Osteoblast (primary cell): ENCODE measurements at places on chromosomes 11 and 22. TPM values are rescaled to one million over a fixed set of nuclear protein-coding genes. Genes with fewer than 3 reads are reported as not detected.

VEGFB gene
- 37.6 and 41.5 TPM in 2 replicates for total RNA-seq

OR10W1 gene
- total RNA-seq, result not detected in 2 replicates

OR10V1 gene
- total RNA-seq, result not detected in 2 replicates

DNA sequence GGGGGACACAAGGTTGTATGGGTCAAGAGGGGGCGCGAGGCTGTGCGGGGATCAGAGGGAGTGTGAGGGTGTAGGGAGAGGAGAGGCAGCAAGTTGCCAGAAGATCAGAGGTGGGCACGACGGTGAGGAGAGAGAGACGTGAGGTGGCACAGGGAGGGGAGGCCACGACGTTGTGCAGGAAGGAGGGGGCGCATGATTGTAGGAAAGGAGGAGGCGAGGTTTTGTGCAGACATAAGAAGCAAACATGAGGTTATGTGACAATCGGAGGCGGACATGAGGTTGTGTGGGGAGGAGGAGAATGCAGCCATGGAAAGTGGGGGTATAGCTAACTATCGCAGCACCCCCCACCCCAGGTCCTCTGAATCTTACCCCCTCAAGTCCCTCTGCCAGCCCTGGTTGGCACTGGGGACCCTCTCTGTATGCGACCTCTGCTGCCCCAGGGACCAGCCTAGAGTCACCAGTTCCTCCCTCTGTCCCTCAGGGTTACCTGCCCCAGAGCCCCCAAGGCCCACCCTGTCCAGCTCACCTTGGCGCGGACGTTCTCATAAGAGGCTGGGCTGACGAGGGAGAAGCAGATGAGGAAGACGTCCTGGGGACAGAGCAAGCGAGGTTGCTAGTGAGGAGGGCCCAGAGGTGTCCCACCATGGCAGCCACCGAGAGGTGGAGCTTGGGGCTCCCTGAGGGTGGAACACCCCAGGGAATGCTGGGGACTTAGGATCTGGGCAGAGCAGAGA, 12.5 kb downstream of the RAC2 start:
- peak; percentile 35 for DNase-seq

DNA sequence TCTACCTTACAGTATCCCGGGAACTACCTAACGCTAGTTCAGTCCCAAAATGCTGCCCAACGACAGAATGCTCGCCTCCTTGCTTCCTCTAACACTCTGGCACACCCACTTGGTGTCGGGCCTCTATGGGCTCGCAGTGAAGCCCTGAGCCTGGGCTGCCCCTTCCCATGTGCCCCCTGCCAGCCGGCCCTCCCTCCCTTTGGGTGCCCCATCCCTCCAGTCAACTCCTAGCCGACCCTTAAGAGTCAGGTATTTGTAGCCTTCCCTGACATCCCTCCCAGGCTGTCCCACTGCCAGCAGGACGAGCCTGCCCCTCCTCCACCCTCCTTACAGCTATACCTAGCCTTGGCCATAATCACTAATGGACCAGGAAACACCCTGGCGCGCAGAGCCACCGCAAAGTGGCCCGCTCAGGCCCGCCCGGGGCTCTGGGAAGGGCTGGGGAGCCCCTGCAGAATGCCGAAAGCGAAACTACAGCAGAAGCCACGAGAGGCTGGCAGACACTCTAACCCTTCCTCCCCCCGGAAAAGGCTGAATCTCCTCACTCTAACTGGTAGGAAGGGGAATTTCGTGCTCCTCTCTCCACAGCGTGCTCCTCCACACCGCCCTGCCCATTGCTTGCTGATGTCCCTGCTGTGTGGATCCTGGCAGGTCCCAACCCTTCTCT, 8.2 kb downstream of the CBX7 start:
- peak; percentile 98 for DNase-seq

DNA sequence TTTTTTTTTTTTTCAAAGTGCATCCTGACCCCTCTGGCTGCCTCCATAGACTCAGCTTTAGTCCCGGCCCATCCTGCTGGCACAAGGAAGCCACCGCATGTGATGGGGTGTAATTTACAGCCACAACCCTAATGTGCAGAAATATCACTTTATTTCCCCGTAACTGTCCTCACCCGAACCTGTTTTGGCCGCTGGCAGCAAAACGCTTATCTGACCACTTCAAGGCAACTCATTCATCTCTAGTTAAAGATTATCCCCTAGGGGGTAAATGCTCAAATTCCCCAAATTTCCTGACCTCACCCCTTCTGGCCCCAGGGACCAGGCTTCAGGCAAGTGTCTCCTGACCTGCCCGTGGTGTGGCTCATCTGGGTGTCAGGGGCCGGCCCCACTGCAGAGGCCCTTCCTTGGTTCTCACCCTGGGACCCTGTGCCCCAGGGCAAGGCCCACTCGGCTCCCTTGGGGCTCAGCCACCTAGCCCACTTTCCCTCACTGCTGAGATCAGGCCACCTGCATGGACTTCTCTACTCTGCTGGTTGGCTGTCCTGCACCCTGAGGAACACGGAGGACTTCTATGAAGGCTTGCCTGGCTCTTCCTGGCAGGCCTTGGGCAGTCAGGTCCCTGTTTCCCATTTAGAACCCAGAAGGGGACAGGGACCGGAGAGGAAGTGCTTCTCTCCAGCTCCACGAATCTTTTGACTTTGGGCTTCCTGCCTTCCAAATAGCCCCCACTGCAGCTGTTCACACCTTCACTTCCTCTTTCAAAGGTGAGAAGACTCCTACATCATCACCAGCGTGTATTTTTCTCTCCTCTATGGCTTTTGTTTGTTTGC, 53.3 kb downstream of the WNT11 start:
- peak; percentile 79 for DNase-seq

DNA sequence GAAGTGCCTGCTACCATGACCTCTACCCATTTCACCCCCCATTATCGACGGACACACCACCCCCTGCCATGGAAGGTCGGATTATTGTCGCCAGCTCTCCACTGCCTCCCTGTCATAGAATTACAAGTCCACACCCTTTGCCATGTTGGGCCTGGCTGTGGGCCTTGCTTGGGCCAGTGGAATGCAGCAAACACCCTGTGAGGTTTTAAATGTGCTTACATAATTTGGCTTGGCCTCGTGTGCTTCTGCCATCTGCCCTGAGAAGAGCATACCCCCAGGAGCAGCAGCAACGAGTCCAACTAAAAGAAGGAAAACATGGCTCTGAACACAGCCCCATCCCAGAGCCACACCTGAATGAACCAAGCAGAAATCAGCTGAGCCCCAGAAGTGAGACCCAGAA, 94.1 kb upstream of the PRDM11 start:
- no peak for DNase-seq

DNA sequence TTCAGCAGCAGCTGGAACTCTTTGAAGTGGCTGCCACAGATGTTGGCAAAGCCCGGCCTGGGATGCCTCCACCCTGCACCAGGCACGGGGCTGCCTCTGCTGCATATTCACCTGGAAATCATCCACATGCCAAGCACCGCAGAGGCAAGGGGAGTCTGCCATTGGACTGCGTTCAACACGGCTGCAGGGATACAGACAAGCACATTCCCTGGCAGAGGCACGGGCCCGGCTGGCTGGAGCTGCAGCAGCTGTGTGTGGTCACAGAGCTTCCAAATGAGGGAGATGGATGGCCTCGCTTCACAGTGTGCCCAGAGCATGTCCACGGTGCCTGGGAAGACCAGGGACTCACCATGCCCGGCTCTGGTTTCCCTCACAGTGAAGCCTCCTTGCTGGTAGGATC, 1378.9 kb downstream of the TBC1D22A start:
- no peak for DNase-seq

GRCh38 chr11:65121447-65121864, 478 bp downstream of the FAU start:
- peak; percentile 89 for DNase-seq

DNA sequence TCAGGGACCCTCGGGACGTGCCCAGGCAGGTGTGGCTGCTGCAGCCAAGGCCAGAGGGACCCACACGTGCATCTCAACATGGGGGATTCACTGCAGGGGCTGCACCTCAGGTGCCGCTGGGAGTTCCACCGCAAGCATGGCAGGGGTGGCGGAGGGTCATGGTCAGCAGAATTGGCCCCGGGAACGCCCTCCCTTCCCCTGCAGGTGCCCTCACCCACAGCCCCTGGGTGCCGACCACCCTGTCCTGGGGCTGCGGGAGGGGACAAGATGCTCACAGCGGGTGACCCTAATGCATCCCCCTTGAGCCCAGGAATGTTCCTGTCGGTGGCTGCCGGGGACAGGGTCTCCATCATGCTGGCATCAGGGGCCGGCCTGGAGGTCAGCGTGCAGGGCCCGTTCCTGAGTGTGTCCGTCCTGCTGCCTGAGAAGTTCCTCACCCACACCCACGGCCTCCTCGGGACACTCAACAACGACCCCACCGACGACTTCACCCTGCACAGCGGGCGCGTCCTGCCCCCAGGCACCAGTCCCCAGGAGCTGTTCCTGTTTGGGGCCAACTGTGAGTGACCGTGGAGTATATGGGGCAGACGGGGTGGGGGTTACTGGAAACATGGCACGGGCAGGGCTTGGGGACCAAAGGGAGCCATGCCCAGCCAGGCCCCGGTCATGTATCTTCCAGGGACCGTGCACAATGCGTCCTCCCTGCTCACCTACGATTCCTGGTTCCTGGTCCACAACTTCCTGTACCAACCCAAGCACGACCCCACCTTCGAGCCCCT, 5.8 kb downstream of the SUSD2 start:
- peak; percentile 84 for DNase-seq

DNA sequence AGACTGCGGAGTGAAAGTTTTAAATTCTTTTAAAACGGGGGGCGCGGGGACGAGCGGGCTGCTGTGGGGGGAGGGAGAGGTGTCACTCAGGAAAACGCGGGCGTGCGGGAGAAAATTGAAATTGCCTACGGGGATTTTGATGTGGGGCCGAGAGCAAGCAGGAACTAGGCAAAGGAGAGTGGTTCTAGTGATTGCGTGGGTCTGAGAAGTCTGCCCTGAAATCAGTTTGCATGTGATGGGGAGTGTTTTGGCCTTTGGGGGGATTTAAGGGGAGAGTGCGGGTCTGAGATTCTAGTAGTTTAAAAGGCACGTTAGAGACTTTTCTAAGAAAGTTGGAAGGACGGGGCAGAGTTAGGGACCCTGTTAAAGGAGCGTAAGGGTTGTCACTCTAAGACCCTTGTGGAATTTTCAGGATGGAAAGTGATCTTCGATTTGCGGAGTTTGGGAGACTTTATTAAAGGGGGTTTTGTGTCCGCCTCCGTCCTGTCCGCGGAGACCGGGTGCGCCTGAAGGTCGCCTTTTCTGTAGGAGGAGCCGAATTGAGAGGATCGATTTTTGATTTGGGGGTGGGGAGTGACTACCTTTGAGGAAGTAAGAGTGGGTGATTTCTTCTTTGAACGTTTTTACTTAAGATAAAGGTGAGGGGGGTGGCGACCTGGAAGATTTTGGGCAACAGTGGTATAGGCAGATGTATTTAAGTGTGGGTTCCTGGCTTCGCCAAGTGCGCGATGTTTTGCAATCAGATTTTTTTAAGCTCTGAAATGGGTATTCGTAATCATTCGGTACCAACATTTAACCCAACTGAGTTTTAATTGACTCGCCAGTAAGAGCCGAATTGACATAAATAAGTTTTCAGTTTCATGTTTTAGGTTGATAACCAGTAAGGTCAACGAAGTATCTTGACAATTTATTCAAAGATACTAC, 1.1 kb downstream of the EED start:
- peak; percentile 61 for DNase-seq

- DNase-seq, result no peak
These were observed 140.4 kb upstream of the TBCEL start for GRCh38 chr11:120883404-120884080.

DNA sequence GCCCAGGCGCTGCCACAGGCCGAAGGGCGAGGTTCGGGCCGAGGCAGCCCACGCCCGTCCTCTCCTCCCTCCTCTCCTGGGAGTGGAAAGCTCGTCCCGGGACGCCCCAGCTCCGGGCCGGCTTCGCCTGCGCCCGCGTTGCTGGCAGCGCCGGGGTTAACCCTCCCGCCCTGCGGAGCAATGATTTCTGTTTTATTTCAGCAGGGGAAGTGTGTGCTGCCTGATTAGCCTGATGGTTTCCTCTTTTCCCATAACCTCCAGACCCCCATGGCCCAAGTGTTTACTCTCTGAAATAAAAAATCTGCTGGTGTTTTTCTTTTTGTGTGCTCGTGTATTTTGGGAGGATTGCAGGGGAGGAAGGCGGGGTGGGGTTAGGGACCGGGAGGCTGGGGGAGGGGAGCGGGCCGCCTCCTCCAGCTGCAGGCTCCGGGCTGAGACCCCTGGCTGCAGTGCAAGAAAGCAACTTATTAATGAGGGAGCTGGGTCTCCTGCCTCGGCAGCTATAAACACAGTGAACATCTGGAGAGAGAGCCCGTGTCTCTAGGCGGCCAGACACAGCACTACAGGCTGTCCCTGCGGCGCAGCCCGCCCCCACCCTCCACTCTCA, 38.6 kb downstream of the ETS1 start:
- peak; percentile 81 for DNase-seq

DNA sequence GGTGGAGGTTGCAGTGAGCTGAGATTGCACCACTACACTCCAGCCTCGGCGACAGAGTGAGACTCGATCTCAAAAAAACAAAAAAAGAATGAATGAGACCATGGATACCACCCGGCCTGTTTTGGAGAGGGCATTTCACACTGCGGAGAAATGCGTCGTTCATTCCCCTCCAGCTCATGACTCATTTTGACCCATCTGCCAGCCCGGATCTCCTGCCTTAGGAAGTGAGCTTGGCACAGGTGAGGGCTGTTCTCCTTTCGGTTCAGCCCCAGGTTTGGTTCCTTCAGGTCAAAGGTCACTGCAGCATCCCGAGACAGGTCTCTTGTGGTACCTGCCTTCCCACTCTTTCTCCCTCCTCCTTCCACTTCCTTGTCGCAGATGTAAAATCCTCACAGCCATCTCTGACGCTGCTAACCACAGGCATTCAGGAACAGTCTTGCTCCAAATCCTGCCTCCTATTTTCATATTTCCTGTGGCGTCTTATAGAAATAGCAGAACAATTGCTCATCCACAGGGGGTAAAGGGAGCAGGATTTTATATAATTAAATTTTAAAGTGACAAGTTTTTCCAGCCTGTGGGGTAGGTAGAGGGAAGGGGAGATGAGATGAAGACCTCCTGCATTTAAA, 517.9 kb downstream of the NTM start:
- DNase-seq, result peak; percentile 79

DNA sequence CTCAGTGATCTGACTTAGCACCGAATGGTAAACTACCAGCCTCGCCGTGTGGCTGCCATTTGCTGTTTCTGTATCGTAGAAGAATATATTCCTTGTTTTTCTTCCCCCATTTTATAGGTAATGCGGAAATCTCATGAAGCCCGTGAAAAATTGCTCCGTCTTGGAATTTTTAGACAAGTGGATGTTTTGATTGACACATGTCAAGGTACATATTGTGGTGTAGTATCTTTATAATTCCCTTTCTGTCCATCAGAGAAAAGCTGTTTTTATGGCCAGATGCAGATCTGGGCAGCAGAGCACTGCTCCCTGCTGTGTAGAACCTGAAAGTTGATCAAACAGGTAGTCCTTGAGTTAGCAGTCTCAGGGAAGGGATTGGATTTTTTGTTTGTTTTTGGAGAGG, 13.4 kb downstream of the SAMM50 start:
- no peak for DNase-seq

DNA sequence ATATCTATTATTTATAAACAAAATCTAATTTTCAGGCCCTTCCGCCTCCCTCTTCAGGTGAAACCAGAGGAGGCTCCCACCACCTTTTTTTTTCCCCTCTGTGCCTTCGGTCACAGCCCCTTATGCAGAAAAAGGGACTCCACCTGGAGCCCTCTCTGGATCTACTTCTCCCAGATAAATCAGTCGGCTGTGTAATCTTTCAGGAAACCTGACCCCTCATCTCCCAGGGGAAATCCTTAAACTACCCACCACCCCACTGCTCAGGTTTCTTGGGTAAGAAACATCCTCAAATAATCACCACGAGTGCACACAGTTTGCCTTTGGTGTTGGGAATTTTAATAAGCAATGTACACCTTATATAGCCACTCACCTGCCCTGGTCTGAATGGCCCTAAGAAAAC, 104.2 kb downstream of the NAV2 start:
- DNase-seq, result peak; percentile 29
